Left lung (tissue), 14 donors: ENCODE measurements at places on chromosomes 16 and 17. TPM values are rescaled to one million over a fixed set of nuclear protein-coding genes. Genes with fewer than 3 reads are reported as not detected.

- no peak for DNase-seq
Measured at GRCh38 chr16:68825427-68825826, 17.9 kb upstream of the TANGO6 start.

DNA sequence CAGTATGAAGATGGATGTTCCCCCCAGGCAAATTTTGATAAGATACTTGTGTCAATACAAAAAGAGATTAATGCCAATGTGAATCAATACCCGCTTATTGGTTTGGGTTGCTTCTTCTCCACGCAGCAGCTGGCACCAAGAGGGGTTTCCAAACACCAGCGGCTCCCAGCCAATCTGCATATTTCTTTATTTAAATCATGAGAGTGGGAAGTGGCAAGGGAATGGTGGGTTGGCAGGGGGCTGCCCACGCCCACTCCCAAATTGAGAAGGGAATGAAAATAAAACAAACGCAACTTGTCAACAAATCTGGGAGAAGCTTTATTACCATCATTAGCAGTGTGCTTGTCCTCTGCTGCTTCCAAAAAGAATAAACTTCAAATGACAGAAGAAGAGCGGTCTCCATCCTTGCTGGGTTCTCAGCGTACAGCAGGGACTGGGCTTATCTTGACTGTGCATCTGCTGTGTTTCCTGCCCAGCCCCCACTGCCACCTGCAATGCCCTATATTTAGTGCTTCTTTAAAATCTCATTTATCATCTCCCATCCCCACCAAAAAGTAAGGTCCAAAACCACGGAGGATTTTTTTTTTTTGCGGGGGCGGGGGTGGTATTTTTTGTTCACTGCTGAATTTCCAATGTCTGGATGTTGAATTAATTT lies 34.9 kb upstream of the C16orf78 start:
- no peak for DNase-seq

GRCh38 chr17:67528751-67529436 lies 151.8 kb downstream of the PITPNC1 start:
- peak; percentile 82 for DNase-seq

GRCh38 chr16:64950262-64950661 lies 171.6 kb downstream of the CDH11 start:
- DNase-seq: no peak

- no peak for DNase-seq
Measured at GRCh38 chr17:11557727-11558452, 40.4 kb upstream of the DNAH9 start.

- DNase-seq: no peak
Measured at GRCh38 chr16:83965444-83966152, 2.4 kb upstream of the NECAB2 start.

DNA sequence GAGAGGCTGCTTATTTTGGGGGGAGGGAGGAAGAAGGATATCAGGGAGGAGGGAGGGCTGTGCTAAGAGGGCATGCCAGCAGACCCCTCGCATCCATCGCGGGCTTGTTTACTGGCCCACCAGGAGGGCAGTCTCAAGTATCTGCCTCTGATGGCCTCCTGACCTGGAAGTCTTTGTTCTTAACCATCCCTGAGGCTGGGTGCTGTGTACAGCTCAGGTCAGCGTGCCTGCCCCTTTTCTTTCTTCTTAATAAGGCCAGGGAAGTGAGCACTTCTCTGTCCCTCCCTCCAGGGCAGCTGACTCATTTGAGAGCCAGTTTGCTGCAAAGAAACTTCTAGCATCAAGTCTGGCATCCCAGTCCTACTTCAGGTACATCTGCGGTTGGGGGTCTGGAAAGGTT lies 157.0 kb downstream of the CCDC182 start:
- no peak for DNase-seq

DNA sequence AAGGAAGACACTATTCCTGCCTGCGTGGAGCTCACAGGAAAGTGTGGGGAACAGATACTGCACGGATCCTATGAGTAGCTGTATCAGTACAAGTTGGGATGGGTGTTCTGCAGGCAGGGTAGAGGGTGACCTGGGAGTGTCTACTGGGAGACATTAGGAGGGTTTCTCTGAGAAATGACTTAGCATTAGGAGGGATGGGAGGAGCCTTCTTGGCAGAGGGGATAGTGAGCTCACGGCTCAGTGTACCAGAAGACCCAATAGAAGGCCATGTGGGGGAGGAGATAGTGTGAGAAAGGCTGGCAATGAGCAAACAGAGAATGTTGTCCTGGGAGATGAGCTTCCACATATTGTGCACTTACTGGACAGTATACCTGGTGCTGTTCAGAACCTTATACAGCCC lies 109.1 kb downstream of the MSI2 start:
- no peak for DNase-seq

- DNase-seq: no peak
Measured at GRCh38 chr16:89365044-89365467, 125.3 kb downstream of the ANKRD11 start.

GRCh38 chr17:59421722-59422121 lies 90.3 kb downstream of the YPEL2 start:
- no peak for DNase-seq

- no peak for DNase-seq
Measured at GRCh38 chr17:5501685-5502084, 15.3 kb downstream of the MIS12 start.

DNA sequence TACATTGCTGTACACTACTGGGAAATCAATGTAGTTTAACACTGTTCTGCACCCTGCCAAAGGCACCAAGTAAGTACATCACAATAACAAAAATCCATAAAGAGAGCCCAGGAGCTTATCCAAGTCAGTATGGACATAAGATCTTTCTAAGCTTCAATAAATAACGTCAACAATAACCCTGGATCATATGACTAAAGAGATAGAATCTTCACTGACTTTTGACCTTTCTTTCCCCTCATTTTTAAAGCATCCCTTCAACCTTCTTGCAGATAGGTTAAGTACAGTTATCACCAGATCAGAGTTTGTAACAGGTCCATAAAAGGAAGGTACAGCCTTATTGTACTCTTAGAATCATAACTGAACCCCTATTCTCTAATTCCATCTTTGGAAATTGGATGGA lies 2.3 kb downstream of the CEP20 start:
- DNase-seq: no peak

GRCh38 chr17:9020096-9020823 lies 1.1 kb upstream of the NTN1 start:
- DNase-seq: no peak

DNA sequence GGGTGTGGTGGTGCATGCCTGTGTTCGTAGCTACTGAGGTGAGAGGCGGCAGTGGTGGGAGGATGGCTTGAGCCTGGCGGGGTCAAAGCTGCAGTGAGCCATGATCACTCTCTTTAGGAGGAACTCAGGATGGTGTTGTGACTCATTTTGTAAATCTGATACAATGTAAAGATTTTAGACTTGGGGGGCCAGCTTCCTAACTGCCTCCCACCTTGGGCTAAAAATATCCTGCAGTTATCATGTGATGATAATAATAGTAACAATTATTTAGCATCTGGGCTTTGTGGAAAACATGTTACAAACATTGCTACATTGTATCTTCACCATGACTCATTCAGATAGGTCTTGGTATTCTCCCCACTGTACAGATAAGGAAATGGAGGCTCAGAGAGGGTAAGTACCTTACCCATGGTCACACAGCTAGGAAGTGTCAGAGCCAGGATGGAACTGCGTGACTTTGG lies 7.4 kb downstream of the CTNS start:
- peak; percentile 23 for DNase-seq

DNA sequence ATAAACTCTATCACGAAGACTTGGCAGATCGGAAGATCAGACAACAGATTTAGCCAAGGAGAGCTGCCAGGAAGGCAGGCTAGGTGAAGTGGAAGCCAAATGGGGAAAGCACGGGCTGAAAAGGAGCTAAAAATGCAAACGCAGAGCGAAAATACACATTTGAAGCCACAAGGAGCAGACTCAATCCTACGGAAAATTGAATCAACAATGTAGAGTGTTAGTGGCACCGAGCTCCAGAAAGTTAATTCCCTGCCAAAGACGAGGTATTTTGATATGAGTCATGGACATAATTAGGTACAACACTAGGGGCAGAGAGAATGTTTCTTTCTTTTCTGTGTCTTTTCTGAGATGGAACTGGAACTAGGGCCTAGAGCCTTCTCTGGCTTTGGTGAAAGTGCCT lies 20.7 kb downstream of the GSG1L start:
- no peak for DNase-seq

DNA sequence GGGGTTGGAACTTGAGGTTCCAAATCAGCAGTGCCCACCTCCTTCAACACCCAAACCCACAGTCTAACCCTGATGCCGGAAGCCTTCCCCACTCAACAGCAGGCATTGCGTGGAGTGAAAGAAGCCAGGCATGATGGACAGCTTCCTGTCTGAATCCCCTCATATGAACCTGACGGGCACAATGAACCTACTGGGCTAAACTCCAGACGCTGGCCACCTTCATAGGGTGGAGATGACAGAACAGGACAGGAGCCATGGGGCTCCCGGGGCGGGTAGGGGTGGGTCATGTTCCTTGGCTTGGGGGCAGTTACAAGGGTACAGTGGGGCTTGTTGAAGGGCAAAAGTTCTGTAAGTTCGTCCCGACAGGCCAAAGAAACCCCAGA lies 460 bp upstream of the HSBP1 start:
- no peak for DNase-seq

- no peak for DNase-seq
Measured at GRCh38 chr17:20074001-20074400, 64.8 kb downstream of the SPECC1 start.

DNA sequence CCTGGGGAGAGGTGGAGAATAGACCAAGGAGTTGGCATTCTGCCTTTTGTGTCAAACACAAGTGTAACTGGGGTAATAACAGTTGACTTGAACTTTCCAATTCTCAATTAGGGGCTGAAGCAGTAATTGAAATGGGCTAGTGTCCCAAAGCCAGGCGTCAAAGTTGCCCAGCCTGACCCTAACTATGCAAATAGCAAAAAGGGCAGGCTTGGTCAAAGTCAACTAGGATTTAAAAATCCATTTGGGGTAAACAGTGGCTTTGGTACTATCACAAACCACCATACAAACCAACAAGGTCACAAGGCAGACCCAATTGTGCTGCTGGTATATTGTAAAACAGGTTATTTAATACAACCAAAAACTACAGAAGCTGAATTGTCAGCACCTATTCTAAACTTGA lies 18.0 kb downstream of the NFE2L1 start:
- DNase-seq: no peak

Gene FLYWCH1
- total RNA-seq: 29.3 TPM

Gene DOC2A
- total RNA-seq: 2.5 TPM

Gene CTRB2
- not detected for total RNA-seq

Gene KRTAP4-9
- not detected for total RNA-seq

Gene GP1BA
- total RNA-seq: 0.31 TPM

Gene CHST4
- 0.12 TPM for total RNA-seq

Gene FA2H
- 7.3 TPM for total RNA-seq

Gene AIPL1
- total RNA-seq: not detected

Gene JUP
- total RNA-seq: 148 TPM
